ENCODE measurements at places on chromosomes 1 and 21. TPM values are rescaled to one million over a fixed set of nuclear protein-coding genes. Genes with fewer than 3 reads are reported as not detected.

The TDRD5 gene
- 0.09 TPM for total RNA-seq

The IFI16 gene
- total RNA-seq, result 42.6 TPM

The G0S2 gene
- total RNA-seq, result 0.33 TPM

The AVPR1B gene
- total RNA-seq, result not detected

The RNF223 gene
- not detected for total RNA-seq

The MAP10 gene
- 0.65 TPM for total RNA-seq

The SERINC2 gene
- 6.5 TPM for total RNA-seq

The ALX3 gene
- not detected for total RNA-seq
